ENCODE measurements at places on chromosomes 4 and X.

- DNase-seq, result no peak
Measured at GRCh38 chr4:24063731-24064130, 173.9 kb upstream of the PPARGC1A start.

- no peak for DNase-seq
Measured at GRCh38 chrX:154443479-154443910, 446 bp upstream of the FAM50A start.

DNA sequence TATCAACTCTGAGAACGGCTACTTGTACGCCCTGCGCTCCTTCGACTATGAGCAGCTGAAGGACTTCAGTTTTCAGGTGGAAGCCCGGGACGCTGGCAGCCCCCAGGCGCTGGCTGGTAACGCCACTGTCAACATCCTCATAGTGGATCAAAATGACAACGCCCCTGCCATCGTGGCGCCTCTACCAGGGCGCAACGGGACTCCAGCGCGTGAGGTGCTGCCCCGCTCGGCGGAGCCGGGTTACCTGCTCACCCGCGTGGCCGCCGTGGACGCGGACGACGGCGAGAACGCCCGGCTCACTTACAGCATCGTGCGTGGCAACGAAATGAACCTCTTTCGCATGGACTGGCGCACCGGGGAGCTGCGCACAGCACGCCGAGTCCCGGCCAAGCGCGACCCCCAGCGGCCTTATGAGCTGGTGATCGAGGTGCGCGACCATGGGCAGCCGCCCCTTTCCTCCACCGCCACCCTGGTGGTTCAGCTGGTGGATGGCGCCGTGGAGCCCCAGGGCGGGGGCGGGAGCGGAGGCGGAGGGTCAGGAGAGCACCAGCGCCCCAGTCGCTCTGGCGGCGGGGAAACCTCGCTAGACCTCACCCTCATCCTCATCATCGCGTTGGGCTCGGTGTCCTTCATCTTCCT, 2.7 kb downstream of the PCDH10 start:
- no peak for DNase-seq

DNA sequence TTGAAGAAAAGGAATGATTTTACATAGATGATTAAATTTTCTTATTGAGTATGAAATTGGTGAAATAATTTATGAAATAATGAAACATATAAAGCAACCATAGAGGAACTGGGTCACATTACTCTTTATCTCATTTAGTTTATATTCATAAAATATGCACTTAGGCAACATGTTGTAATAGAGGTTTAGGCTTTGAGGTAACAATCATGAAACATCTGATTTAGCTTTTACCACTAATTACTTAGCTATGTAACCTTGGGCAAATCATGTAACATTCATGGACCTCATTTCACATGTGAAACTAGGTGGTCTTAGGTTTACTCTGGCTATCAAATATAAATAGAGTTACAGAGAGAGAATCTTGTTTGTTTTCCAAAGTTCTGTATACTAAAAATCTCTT, 54.5 kb upstream of the SMARCA5 start:
- DNase-seq, result no peak

DNA sequence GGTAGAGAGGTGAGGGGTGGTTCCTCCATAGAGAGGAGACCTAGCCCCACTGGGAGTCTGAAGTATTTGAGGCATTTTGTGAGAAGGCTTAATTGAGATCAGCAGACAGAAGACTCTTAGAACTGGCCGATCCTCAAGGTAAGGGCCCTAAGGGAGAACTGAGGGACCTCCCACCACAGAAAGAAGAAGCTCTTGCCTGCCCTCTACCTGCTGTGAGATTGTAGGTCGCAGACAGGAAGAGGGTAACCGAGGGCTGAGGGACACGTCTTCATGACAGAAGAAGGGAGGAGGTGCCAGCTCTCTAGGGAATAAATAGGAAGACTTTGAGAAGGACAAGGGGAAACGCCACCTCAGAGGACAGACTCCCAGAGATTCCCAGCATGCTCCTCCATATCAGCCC, 24.1 kb upstream of the MAGEC1 start:
- DNase-seq, result no peak

DNA sequence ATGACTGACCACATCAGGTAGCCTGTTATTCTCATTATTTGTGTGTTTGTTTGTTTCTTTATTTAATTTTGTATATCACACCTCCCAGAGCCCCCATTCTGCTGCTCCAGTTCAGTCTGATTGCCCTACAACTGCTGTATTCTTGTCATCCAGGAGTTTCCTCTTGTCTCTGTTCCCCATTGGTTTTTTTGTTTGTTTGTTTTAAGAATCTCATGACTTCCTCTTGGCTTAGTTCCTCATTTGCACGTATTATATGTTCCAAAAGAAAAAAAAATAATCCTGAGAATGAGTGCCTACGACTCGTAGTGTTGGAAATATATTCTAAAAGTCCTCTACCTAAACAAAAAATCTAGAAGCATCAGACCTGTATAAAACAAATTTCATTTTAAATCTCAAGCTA, 142.3 kb upstream of the SLIT2 start:
- DNase-seq, result no peak

DNA sequence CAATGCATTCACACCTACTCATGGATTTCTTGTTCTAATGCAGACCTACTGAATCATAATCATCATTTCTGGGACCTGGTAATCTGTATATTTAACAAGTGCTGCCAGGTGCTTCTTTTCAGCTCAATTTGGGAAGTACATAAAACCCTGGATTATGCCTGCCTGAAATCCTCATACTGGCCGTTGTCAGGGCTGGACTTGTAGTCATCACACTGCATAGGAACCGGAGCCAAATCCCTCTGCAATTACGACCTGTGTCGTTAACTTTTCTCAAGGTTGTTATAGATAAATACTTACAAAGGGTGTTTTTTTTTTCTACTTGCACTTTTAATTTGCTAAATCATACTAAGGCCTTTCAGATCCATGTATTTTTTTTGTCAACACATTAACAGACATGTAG, 294.9 kb upstream of the PRPS2 start:
- no peak for DNase-seq

DNA sequence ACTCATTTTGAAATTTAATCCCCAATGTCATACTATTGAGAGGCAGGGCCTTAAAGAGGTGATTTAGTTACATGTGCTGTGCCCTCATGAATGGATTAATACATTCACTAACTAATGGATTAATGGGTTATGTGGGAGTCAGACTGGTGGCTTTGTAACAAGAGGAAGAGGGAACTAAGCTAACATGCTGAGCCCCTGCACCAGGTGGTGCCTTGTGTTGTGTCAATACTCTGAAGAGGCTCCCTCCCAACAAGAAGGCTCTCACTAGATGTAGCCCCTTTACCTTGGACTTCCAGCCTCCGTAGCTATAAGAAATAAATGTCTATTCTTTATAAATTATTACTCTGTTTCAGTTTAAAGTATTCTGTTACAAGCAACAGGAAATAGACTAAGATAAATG, 411.9 kb upstream of the EMCN start:
- DNase-seq, result no peak

DNA sequence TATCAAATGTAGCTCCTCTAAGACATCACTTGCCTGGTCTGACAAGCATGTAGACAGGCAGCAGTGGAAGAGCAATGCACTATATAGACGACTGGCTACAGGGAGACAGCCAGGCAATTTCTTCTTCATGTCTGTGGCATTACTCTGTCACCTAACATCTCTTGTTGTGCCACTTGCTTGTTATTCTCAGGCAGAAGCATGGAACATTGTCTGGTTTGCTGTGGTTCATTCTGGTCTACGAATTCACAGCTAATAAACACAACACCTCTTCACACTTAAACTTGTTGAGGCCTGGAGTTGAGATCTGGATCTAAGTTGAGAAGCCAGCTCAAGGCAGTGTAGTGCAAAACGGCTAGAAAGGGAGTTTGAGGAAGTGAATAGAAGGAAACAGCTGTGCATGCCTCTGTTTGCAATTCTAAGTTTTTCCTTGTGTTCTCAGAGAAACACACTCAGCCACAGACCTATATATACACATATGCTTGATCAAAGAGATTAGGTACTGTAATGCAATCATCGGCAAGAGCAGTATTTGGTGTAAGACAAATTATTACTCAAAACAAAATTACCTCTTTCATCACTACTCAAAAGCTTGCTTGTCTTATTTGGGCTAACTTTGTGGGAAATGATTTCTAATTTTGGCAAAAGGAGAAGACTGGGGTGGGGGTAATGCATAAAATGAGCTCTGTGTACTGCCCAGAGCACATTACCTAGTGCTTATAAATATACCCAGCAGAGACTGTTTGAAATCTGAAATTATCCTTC, 243.8 kb downstream of the PPP3CA start:
- DNase-seq, result no peak

Measured in effector CD8-positive, alpha-beta T cell (primary cell).